ENCODE measurements at places on chromosomes 1 and 21.
A peak's percentile ranks its signal among the peaks of the same experiment; 100 is the strongest.

DNA sequence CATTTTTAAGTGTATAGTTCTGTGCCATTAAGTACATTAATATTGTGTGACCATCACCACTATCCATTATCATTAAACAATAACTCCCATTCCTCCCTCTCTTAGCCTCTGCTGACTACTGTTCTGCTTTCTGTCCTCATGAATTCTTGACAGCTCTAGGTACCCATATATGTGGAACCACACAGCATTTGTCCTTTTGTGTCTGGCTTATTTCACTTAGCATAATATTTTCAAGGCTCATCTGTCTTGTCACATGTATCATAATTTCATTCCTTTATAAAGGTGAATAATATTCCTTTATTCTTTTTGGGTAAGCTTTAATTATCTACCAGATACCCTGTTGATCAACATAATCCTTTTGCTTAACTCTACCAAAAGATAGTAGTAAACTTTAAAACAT lies 47.7 kb downstream of the SPEN start:
- DNase-seq: no peak

GRCh38 chr1:182376936-182377574 lies 14.5 kb downstream of the GLUL start:
- no peak for DNase-seq

- peak; percentile 81 for DNase-seq
Measured at GRCh38 chr1:110207831-110208230, 2.3 kb upstream of the KCNC4 start.

GRCh38 chr21:25850126-25850842 lies 115.5 kb downstream of the GABPA start:
- DNase-seq: no peak

DNA sequence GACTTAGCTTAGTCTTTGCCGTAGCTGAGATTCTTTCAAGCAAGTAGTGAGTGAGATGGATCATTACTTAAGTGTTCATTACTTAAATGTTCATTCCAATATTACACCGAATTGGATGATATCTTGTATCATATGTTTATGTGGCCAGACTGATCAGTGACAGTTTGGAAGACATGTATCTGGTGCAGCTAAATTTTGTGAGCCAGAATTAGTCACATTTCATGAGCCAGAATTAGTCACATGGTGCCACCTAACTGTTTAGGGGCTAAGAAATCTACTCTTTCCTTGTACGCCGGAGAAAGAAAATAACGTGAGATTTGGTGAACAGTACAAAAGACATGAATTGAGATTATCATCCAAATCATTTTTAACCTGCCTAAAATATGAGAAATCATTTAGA lies 355.6 kb downstream of the USP25 start:
- no peak for DNase-seq

DNA sequence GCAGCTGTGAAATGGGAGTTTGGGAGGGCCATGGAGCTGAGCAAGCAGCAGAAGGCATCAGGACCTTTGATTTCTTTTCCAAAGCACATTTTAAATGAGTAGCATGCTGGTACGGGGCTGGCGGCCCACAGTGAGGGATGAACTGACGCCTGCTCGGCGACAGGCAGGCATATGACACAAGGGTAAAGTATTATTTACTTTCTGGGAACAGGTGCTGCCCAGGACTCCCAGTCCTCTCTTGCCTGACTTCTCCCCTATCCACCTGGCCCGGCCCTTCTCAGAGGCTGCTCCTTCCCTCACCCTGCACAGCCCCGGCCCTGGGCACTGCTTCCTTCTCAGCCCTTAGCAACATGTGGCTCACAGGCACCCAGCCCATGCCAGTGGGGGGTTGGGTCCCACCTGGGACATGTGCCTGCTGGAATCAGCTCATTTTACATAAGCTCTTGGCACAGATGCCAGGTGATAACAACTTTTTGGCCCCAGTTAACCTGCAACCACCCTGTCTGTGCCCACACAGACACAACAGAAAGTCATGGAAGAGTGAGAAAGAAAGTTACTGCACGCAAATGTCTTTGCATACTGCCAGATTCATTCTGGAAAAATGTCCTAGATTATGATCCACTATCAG lies 112.3 kb upstream of the GADD45A start:
- no peak for DNase-seq

DNA sequence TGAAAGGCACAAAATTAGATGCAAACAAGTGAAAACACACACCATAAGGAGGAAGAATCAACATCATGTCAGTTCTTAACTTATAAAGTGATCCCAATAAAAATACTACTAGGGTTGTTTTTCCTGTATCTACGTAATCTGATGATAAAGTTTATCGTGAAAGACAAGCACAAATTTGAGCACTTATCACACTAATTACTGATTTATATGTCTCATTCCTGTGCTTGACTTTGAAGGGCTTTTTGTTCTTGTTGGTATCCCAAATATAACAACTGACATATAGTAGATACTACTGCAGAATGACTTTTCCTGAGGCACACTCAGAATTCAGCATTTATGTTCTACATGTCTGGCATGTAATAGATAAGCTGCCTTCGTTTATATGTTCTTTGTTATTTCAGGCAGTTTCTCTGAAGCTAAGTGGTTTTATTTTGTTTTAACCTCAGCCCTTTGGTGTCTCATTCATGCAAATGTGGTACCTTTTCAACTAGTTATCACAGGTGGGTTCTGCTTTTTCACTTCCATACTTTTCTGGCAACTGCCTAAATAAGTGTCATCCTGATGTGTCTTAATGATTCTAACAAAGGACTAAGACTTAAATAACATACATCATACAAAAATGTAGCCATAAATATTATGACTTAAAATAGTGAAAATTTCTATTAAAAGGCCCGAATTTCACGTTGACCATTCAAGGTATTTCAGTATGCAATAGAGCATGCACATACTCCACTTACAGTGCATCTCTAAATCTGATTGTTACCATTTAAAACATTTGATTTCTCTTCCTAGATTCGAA lies 73.2 kb downstream of the LRRC8C start:
- no peak for DNase-seq

DNA sequence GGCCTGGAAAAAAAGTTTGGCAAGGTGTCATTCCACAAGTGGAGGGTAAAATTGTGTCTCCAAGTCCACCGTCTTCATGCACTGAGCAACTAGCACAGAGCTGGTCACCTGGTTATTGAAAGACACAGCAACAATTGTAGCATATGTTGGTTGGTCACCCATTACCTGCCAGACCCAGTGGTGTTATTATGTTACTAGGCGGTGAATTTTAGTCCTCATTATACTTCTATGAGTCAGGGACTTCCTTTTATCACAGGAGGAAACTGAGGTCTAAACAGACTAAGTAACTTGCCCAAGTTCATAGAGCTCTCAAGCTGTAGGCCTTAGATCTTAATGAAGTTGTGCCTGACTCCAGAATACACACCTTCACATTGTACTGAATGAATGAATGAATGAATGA lies 94.9 kb upstream of the VANGL1 start:
- DNase-seq: no peak

DNA sequence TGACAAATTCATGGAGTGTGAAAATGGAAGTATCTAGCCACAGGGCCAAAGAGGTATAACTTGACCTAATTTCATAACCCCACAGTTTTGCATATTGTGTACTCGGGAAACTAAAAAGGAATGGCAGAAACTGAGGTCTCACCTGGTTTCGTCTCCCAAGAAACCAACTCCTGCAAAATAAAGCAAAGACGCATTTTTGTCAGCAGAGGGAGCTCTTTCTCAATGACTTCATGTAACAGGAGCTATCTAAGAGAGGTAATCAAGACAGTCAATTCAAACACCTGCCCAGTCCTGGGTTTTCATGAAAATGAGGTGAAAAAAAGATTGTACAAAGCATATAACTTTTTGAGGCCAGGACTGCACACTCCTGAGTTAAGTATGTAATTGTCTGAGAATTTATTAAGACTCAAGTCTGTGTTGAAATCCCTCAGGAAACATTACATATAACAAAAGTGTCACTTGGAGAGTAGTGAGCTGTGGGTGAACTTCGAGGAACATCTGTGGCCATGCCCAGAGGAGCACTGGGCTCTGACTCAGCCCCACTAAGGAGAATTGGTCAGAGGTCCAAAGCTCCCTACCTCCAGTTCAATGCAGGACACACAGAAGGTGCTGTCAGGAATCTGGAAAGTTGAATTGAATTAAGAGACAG lies 17.6 kb downstream of the FCRL4 start:
- DNase-seq: no peak

GRCh38 chr1:91611483-91611917 lies 110.8 kb downstream of the CDC7 start:
- DNase-seq: no peak

- DNase-seq: no peak
Measured at GRCh38 chr1:204366759-204367158, 7.0 kb upstream of the PLEKHA6 start.

- DNase-seq: peak; percentile 83
Measured at GRCh38 chr1:110630839-110631663, 24.9 kb upstream of the KCNA2 start.

DNA sequence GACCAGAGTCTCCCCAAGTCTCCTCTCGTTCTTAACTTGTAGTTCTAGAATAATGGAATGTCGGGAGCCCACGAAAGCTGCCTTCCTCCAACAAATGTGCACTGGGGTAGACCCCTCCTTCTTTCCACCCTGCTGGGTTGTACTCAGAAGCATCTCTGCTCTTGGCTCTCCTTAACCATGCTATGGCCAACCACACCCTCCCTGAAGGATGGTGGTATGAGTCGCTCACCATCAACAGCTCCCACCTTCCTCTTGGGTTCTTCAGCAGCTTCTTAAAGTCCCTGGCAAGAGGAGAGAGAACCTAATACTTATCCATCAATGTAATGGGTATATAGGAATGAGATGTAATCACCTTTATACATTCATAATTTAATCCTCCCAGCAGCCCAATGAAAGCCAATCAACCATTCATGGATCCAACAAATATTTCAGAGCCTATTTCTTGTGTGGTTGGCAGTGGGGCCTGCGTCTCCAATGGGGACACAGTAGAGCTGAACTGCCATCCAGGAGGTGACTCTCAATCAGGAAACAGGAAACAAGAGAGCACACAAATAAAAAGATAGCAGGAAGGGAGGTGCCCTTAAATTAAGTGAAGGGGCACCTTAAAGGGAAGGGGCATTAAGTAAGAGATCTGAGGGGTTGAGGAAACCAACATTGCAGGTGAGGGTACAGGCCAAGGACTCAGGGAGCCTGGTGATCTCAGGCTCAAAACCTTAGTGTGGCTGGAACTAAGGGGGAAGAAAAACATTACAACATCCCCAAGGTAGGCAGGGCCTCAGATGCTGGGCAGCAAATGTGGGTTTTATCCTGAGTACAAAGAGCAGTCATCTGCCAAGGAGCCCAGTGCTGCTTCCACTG lies 64.4 kb upstream of the ETS2 start:
- DNase-seq: no peak

GRCh38 chr1:6528492-6528891 lies 25.8 kb downstream of the NOL9 start:
- no peak for DNase-seq

DNA sequence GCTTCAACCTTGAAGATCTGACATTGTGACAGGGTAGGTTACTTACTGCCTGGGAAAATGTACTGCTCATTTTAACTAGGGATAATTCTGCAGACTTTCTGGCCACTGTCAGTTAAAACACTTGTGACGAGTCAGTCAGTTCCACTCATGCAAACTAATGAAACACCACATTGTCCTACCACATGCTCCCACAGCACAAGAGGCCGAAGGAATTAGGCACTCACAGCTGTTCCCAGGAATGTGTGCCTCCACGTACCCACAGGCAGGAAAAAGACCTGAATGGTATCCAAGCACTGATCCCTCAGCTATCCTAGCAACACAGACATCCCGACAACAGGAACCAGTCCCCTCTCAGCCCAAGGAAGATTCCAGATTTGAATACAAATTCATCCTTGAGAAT lies 12.3 kb downstream of the BCAR3 start:
- no peak for DNase-seq

GRCh38 chr1:164613176-164613575 lies 54.2 kb downstream of the PBX1 start:
- no peak for DNase-seq

- no peak for DNase-seq
Measured at GRCh38 chr1:230383425-230383824, 42.7 kb downstream of the PGBD5 start.

GRCh38 chr1:84712276-84712874 lies 22.1 kb upstream of the SSX2IP start:
- DNase-seq: no peak

GRCh38 chr1:192448026-192448578 lies 127.5 kb upstream of the RGS1 start:
- DNase-seq: no peak

DNA sequence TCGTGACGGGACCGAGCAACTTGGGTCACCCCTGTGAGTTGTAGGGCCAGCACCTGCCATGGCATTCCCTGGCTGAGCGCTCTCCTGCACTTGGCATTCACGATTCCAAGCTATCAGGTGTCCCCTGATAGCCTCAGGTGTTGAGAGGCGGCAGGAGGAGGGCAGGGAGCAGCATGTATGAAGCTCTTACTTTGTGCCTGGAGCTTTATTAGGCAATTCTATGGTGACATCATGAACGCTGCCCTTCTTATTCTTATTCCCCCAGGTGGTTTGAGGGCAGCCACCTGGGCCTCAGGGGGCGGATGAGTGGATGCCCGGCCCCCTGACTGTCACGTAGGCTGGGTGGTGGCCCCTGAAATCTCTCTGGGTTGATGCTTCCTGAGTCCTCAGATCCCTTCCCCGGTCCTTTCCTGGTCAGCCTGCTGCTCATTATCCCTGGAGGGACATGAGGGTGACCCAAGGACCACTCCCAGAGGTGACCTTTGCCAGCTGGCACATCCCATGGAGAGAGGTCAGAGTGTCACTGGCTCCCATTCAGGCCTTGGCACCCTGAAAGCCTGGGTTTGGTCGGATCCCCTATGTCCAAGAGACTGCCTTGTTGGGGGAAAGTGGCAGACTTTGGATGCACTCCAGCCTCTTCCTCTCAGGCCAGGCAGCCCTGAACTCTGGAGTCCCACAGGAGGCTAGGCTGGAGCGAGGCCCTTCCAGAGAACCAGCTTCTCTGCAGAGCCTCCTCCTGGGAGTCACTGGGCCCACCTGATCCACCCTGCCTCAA lies 51.9 kb downstream of the SPSB1 start:
- no peak for DNase-seq
